MG63 (cell line): ENCODE measurements at places on chromosomes 12 and 14. TPM values are rescaled to one million over a fixed set of nuclear protein-coding genes. Genes with fewer than 3 reads are reported as not detected.

Gene SLC7A8
- 0.13 and 8.4 TPM in 2 replicates for total RNA-seq

Gene EGLN3
- total RNA-seq = 4.5 and 9.3 TPM in 2 replicates

Gene MYH6
- not detected in 2 replicates for total RNA-seq

Gene TMEM19
- 30.5 and 47.5 TPM in 2 replicates for total RNA-seq

Gene C1QL4
- 0.10 TPM in 1 of 2 replicates, not detected in the other for total RNA-seq

Gene PIWIL1
- total RNA-seq = not detected in 2 replicates

Gene ASCL1
- not detected in 2 replicates for total RNA-seq

Gene DNAJC22
- total RNA-seq = 3.1 and 6.5 TPM in 2 replicates

Gene CCDC175
- not detected in 2 replicates for total RNA-seq

Gene DHRS2
- total RNA-seq = 1.6 TPM in 1 of 2 replicates, not detected in the other

Gene CSRP2
- 10.6 and 15.8 TPM in 2 replicates for total RNA-seq

Gene DBX2
- total RNA-seq = not detected in 2 replicates

Gene FUT8
- total RNA-seq = 19.8 and 22.1 TPM in 2 replicates

Gene PLEKHD1
- total RNA-seq = not detected in 2 replicates

Gene CABP1
- not detected in 2 replicates for total RNA-seq

Gene UBE2N
- 69.7 and 115 TPM in 2 replicates for total RNA-seq

Gene KLRG1
- total RNA-seq = 2.1 TPM in 1 of 2 replicates, not detected in the other

Gene PSMB5
- 170 and 273 TPM in 2 replicates for total RNA-seq

Gene SERPINA9
- total RNA-seq = not detected in 2 replicates

Gene RTN1
- total RNA-seq = 1.4 and 2.8 TPM in 2 replicates

Gene RTL1
- not detected in 2 replicates for total RNA-seq

Gene TSHR
- 0.20 TPM in 1 of 2 replicates, not detected in the other for total RNA-seq

Gene CD27
- not detected in 2 replicates for total RNA-seq

Gene FOXG1
- 0.03 and 0.67 TPM in 2 replicates for total RNA-seq

Gene SYT10
- total RNA-seq = not detected in 2 replicates

Gene MFAP5
- 39.0 and 54.5 TPM in 2 replicates for total RNA-seq

Gene TBPL2
- total RNA-seq = not detected in 2 replicates

Gene AJUBA
- 60.8 and 69.6 TPM in 2 replicates for total RNA-seq

Gene NGB
- total RNA-seq = not detected in 2 replicates

Gene HOTAIR
- 4.2 and 4.5 TPM in 2 replicates for total RNA-seq

Gene PRR4
- not detected in 2 replicates for total RNA-seq

Gene DNAI7
- total RNA-seq = 0.84 TPM in 1 of 2 replicates, not detected in the other

Gene TAS2R42
- total RNA-seq = not detected in 2 replicates

Gene DEGS2
- not detected in 2 replicates for total RNA-seq

Gene SLC4A8
- total RNA-seq = 0.89 and 0.96 TPM in 2 replicates

Gene SARNP
- 142 and 228 TPM in 2 replicates for total RNA-seq

Gene KICS2
- total RNA-seq = 1.5 and 5.4 TPM in 2 replicates

Gene GDF3
- not detected in 2 replicates for total RNA-seq

Gene XRCC3
- 31.5 and 58.1 TPM in 2 replicates for total RNA-seq

Gene ST8SIA1
- total RNA-seq = 0.20 TPM in 1 of 2 replicates, not detected in the other

Gene ASCL4
- total RNA-seq = not detected in 2 replicates

Gene IAPP
- not detected in 2 replicates for total RNA-seq

Gene ATP5F1B
- 202 and 245 TPM in 2 replicates for total RNA-seq

Gene IL22
- total RNA-seq = not detected in 2 replicates

Gene TEX52
- not detected in 2 replicates for total RNA-seq

Gene SDR9C7
- not detected in 2 replicates for total RNA-seq

Gene ADGRD1
- 0.89 and 5.3 TPM in 2 replicates for total RNA-seq

Gene PDZRN4
- total RNA-seq = not detected in 2 replicates

Gene PRB2
- not detected in 2 replicates for total RNA-seq

Gene TAS2R7
- not detected in 2 replicates for total RNA-seq

Gene SYNE2
- 2.6 and 8.2 TPM in 2 replicates for total RNA-seq

Gene PCNX1
- total RNA-seq = 25.4 TPM in 2 replicates

Gene GLIPR1L1
- total RNA-seq = not detected in 2 replicates

Gene KRT7
- 163 and 302 TPM in 2 replicates for total RNA-seq

Gene WSCD2
- not detected in 2 replicates for total RNA-seq

Gene THTPA
- 0.84 and 3.3 TPM in 2 replicates for total RNA-seq

Gene GARIN6
- total RNA-seq = not detected in 2 replicates

Gene GLIPR1L2
- total RNA-seq = not detected in 2 replicates

Gene SIRT4
- total RNA-seq = 0.33 TPM in 1 of 2 replicates, not detected in the other
